GOT3 (cell line): ENCODE measurements at places on chromosomes 7 and 10.

- no peak for DNase-seq
These were observed 222.4 kb upstream of the PFKP start for GRCh38 chr10:2844925-2845324.

DNA sequence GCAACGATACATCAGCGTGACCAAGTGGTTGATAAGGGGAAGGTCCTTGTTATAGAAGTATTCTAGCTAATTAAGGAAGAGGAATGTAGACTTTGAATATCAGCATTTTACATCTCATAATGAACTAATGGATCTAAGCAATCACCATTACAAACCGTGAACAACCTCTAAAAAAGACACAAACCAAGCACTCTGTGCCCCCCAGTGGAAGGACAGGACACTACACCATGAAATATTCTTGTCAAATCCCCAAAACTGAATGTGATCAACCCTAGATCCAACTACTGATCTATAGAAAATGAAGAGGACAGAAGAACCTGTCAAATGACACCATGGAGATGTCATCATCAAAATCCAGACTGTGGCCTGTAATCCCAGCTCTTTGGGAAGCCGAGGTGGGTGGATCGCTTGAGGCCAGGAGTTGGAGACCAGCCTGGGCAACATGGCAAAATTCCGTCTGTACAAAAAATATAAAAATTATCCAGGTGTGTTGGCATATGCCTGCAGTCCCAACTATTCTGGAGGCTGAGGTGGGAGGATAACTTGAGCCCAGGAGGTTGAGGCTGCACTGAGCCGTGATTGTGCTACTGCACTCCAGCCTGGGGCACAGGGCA, 111.3 kb upstream of the CARD11 start:
- no peak for DNase-seq

- no peak for DNase-seq
These were observed 91.1 kb upstream of the ADAM12 start for GRCh38 chr10:126479280-126479895.

- DNase-seq = no peak
These were observed 261.2 kb upstream of the SHH start for GRCh38 chr7:156073366-156074052.
